ENCODE measurements at places on chromosomes 6 and 20.

- no peak for DNase-seq
Observed at GRCh38 chr6:42627674-42628073, 63.8 kb downstream of the UBR2 start.

GRCh38 chr20:36043892-36044515 is 75.6 kb downstream of the CNBD2 start:
- DNase-seq = no peak

- no peak for DNase-seq
Observed at GRCh38 chr6:144896289-144896688, 611.2 kb downstream of the UTRN start.

DNA sequence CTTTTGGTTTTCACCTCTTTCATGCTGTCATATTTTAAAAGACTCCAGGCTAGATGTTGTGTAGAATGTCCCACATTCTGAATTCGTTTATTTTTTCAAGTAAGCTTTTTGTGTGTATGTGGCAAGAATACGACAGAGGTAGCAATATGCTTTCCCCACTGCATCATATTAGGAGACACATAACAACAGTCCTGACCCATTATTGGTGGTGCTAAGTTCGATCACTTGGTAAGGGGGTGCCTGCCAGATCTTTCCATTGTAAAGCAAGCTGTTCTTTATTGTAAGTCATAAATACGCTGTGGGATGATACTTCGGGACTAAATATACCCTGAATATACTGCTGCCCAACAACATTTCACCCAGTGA is 588 bp upstream of the NCOA3 start:
- no peak for DNase-seq

DNA sequence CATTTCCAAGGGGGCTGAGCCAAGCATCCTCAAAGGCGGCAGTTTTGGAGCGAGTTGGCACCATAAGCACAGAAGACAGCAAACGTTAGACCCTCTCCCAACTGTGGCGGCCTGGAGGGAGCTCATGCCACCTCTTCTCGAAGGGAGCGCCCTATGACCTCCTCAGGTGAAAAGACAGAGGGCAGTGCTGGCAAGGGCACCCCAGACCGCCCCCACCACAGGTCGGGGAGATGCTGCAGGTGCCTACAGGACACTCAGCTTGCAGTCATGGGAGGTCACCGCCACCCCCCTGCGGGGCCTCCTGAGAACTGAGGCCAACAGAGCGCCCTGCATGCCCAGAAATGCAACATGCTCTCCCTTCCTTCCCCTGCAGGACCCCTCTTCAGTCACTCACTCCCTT is 45.1 kb upstream of the BHLHE23 start:
- DNase-seq = no peak

DNA sequence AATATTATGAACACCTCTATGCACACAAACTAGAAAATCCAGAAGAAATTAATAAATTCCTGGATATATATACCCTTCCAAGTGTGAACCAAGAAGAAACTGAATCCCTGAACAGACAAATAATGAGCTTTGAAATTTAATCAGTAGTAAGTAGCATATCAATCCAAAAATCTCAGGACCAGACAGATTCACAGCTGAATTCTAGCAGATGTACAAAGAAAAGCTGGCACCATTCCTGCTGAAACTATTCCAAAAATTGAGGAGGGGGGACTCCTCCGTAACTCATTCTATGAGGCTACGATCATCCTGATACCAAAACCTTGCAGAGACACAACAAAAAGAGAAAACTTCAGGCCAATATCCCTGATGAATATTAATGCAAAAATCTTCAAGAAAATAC is 67.0 kb upstream of the PDE7B start:
- no peak for DNase-seq

GRCh38 chr6:38815250-38815649 is 100.1 kb downstream of the DNAH8 start:
- no peak for DNase-seq

DNA sequence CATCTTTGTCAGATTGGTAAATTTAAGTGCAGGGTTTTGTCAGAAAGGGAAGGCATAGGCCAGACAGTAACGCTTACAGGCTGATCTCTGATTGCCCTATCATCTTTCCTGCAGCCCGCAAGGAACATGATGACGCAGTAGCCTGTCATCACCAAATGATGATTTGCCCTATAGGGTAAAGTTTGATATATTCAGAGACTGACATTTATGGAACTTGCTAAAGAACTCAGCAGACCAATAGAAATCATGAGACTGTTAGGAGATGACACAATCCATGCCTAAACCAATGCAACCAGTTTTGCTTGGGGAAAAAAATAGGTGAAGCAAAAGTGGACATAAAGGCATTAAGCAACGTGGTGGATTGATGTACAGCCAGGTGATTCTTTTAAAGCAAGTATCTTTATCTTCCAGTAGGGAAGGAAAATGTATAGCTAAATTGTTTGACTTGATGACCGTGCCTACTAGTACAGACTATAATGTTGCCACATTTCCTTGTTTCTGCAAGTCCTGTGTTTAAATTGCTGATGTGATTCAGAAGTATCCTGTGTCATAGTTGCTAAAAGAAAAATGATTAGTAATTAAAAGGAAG is 2.4 kb downstream of the NUS1 start:
- no peak for DNase-seq

- DNase-seq = no peak
Observed at GRCh38 chr6:41503827-41504465, 42.2 kb upstream of the FOXP4 start.

DNA sequence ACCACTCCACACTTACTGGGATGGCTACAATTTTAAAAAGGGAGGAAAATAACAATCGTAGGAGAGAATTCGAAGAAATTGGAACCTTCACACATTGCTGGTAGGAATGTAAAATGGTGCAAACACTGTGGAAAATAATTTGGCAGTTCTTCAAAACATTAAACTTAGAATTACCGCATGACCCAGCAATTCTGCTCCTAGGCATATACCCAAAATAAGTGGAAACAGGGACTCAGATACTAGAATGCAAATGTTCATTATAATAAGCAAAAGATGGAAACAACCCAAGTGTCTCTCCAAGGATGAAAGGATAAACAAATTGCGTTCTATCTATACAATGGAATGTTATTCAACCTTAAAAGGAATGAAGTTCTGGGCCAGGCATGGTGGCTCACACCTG is 245.5 kb upstream of the TAB2 start:
- DNase-seq = no peak

- DNase-seq = peak; percentile 15
Observed at GRCh38 chr6:72954716-72955115, 270.6 kb downstream of the KHDC1L start.

- no peak for DNase-seq
Observed at GRCh38 chr6:144725736-144726522, 440.8 kb downstream of the UTRN start.

GRCh38 chr6:150336299-150336698 is 32.5 kb upstream of the IYD start:
- DNase-seq = no peak

GRCh38 chr6:43718387-43719105 is 31.0 kb upstream of the MRPS18A start:
- DNase-seq = no peak

DNA sequence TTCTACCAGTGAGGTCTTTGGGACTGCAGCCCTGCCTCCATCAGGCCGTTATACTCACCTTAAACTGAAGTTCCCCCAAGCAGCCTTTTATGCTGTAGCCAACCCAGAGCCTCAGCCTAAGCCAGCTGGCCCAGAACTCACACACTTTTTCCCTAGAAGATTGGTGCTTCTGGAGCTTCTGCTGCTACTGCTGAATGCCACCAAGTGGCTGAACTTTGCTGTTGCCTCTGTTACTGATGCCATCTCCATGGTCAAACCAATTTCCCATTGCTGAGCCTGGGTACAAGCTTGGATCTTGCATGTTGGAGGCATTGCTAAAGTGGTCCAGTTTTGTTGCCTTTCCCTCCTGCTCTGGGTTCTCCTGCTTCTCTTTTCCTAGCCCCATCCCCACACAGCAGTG is 15.0 kb upstream of the TBX18 start:
- no peak for DNase-seq

GRCh38 chr20:44832724-44833123 is 22.4 kb upstream of the RIMS4 start:
- no peak for DNase-seq

DNA sequence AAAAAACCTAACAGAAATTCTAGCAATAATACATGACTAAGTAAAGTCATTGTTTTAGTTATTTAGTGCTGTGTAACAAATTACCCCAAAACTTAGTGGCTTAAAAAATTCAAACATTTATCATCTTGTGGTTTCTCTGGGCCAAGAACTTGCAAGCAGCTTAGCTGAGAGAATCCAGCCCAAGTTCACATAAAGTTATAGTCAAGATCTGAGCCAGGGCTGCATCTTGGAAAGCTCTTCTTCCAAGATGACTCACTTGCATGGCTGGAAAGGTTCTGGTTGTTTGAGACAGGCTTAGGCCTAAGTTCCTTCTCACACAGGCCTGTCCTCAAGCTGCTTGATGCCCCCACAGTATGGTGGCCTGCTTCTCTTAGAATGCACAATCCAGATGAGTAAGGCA is 217.8 kb upstream of the TSHZ2 start:
- no peak for DNase-seq

GRCh38 chr20:24051160-24051559 is 62.6 kb upstream of the GGTLC1 start:
- no peak for DNase-seq

GRCh38 chr6:1784422-1784884 is 174.7 kb downstream of the FOXC1 start:
- no peak for DNase-seq

DNA sequence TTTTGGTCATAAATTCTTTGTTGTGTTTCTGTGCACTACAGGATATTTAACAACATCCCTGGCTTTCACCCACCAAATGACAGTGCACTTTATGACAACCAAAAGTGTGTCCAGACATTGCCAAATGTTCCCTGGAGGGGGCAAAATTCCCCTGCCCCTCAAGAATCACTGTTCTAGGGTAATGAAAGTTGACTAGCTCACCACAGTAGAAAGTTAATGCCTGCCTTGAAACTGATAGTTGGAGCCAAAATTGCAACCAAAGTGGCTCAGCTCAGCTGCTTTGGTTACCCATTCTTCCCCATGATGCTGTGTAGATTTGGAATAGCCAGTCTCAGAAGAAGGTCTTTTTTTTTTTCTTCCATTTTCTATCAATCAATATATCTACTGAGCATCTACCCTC is 150.6 kb downstream of the RALGAPA2 start:
- no peak for DNase-seq

DNA sequence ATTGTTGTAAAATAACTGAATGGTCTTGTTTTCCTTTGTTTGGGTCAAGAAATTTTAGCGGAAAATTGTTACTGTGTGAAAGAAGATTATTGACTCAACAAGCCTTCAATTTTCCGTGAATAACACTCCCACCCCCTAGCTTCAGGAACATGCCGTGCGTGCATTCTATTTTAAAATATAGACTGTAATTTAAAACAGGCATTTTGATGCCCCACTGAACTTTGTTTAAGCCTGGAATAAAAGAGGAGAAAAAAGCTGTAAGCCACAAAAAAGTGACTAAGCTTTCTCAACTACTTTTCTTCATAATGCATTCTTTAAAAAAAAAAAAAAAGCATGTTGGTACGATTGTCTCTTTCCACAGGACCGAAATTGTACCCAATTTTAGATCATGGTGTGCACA is 166.0 kb downstream of the ARID1B start:
- DNase-seq = peak; percentile 30

GRCh38 chr6:98547634-98548033 is 286.7 kb upstream of the POU3F2 start:
- DNase-seq = no peak

GRCh38 chr20:49505518-49505917 is 23.1 kb upstream of the KCNB1 start:
- DNase-seq = no peak

DNA sequence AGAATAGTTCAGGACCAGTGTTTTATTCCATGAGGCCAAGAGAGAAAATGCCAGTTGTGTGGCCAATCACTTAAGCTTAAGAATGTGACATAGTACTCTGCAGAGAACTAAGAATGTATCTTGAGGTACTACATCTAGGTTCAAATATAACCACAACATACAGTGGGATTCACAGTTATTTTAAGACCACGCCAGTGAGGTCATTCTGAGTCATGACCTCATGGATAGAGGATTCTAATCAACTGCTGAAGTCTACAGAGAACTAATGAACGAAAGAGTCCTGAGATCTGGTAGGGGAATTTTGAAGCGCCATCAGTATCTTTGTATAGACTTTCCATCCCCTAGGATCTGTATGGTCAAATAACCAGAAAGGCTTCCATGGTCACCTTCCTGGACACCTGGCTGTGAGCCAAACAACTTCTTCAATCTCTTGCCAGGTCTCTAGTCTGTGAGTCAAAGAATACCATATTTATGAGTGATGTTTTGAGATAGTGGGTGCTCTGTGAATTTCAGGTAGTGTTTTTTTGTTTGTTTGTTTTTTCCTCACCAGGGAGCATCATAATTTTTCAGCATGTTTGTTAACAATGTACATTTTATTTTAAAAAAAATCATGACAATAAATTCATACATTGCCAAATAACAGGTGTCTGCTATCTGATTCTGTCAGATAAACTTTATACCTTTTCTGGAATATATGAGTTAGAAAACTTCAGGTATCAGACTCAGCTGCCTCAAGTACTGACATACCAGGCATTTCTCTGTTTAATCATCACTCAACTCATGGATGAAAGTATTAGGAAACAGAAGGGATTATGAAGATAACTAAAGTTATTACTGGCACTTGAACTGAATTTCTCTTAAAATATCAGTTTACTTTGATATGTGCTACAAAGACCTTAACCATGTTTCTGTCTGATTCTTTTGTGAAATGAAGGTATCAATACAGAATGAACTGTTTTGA is 217.9 kb downstream of the PLCB4 start:
- no peak for DNase-seq

DNA sequence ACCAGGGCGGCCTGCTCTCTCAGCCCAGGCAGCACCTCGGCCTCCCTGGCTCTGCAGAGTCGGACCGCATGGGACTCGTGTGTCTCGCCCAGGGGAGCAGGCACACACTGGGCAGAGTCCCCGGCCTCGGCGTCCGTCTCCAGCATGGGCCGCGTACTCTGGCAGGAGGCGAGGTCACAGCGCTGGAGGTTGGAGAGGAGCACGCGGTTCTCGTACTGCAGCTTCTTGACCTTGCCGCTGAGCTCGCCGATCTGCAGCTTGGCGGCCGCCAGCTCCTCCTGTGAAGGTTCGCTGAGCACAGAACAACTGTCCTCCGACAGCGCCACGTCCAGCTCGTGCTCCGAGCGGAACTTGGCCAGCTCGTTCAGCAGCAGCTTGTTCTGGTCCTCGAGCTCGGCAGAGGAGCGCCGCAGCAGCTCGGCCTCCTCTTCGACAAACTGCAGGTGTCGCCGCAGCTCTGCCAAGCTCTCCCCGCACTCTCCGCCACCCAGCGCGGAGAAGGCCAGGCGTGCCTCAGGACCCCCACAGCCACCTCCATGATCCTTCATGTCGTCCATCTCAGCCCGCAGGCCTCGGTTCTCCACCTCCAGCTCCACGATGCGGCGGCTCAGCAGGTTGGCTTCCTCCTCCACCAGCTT is 42.0 kb upstream of the DSN1 start:
- no peak for DNase-seq

DNA sequence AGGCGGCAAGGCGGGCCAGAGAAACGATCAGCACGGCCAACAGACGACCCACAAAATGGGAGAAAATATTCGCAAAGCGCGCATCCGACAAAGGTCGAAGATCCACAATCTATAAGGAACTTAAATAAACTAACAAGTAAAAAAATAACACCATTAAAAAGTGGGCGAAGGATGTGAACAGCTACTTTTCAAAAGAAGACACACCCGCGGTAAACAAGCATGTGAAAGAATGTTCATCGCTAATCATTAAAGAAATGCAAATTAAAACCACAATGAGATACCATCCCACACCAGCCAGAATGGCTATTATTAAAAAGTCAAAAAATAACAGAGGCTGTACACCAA is 117.8 kb upstream of the SIRPA start:
- no peak for DNase-seq

All from AG09319 (cell line).